ENCODE measurements at places on chromosomes 7 and 10.

- DNase-seq = no peak
Measured at GRCh38 chr10:43365001-43365400, 6.4 kb upstream of the FXYD4 start.

DNA sequence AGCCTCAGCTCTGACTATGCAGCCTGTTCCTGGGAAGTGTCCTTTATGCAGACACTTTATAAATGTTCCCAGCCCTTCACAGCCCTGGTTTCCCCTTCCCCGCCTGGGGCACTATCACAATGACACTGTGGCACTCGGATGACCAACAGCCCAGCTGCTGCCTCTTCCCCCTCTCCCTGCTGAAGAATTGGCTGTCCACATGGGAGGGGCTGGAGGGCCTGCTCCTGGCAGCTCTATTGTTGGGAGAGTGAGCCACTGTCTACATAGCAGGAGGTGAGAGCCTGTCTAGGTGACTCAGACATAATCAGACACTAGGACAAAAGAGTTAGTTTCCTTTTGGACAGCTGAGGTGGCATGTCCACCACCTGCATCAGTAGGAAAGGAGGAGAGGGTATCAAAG lies 437.5 kb downstream of the PLXNA4 start:
- DNase-seq = no peak

- no peak for DNase-seq
Measured at GRCh38 chr10:46288601-46289206, 1.9 kb downstream of the ANTXRL start.

- DNase-seq = no peak
Measured at GRCh38 chr7:69367780-69368179, 230.5 kb upstream of the AUTS2 start.

DNA sequence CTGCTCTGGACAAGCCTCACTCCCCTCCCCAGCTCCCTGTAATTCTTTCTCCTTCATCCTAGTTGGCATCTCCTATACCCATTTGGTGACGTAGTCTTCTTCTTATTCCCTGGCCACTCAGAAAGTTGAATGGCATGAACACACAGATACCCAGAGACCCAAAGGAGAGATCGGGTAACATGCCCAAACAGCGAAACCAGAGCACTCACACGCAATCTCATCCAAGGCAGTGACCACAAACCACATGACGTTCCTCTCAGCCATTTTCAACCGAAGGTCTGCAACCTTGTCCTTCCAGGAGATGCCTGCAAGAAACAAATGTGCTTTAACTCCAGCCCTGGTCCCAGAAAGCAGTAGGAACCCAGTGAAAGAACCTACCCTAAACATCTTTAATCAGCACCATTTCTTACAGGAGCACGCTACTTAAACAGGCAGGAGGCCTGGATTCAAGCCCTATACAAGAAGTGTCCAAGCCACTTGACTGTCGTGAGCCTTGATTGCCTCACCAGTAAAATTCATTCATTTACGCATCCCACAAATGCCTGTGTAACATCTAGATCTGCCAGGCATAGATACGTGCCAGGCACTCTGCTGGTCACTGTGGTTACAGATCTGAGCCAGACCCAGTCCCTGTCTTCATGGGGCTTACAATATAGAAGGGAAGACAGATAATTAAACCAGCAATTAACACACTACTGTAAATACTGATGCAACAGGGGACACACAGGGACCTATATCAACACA lies 37.1 kb downstream of the XPNPEP1 start:
- DNase-seq = no peak

DNA sequence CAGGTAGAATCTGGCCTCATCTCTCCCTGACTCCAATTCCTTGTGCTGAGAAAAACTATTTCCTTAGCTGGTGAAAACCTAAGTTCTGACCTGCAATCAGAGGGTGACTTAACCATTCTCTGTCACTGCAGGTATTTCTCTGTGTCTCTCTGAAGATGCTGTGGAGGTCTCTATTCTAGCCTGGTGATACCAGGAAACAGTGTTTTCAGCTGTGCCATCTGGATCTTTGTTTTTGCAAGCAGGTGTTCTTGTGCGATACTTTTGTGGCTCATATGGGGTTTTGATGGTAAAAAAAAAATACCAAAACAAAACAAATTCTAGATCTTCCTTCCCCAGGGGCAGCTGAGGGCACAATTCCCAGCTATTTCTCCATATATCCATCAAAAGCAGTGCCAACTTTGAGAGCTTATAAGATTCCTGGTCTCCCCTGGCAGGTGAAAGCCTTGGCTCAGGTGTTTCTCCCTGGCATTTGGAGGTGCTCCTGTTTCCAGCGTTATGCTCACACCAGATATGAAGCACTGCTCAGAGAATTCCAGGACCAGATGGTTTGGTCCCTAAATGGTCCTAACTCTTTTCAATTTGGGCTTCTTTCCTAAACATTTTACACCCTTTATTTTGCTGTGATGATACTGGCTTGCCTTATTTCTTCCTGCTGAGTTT lies 9.9 kb upstream of the NPVF start:
- no peak for DNase-seq

- DNase-seq = no peak
Measured at GRCh38 chr10:111347386-111348013, 270.7 kb downstream of the ADRA2A start.

DNA sequence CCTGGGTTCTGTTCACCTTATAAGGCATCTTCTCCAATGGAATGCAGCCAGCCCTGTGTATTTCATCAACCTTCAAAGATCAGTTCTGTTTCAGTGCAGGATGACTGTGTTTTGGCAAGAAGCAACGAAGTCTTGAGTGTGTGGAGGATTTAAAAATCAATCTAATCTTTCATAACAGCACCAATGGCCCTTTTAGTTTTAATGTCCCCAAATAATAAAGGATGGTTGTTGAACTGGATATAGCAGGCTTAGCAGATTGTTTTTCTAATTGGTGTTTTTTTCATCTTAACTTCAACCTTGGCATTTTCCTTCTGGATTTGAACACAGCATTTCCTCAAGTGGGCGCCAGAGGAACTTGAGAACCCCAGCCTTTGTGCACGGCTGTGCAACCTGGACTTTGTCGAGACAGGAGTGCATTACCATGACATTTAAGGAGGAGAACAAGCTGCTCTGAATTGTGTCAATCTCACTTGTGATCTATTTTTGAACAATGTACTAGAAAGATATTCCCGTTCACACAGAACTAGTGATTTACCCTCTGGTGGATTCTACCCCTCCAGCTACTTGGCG lies 313.3 kb upstream of the AKR1E2 start:
- no peak for DNase-seq
